NCI-H2081 treated with DMSO at 0.1 percent for 48 hours (cell line): ENCODE measurements at places on chromosomes 6 and 20.

DNA sequence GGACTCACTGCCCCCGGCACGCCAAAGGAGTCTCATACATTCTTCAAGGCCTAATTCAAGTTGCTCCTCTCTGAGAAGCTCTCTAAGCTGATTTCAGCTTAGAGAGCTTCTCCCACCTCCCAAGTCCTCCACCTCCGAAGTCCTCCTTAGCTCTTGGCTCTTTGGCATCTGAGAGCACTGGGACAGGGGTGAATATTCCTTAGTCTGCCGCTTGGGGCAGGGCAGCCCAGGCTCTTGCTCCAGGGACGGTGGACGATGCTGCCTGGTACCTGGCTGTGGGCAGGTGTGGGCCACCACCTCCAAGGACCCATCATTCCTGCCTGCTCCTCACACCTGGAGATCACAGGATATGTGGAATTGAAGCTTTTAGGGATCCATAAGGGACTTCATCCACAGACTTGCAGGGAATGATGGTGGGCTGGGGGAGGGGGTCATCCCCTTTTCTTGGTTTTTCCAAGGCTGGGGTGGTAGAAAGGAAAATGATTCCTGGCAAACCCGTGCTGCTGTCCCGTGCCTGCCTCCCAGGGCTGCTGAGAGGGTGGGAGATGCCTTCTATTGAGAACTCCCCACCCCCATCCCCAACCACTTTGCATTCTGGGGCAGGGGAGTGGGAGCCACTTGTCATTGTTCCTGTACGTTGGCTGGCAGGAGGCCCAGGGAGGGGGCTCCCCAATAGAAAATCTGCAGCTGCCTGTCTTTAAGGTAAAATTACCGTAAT lies 57.4 kb downstream of the ARHGAP40 start:
- peak; percentile 63 for DNase-seq

- DNase-seq: no peak
These were observed 11.4 kb downstream of the ZC3H12D start for GRCh38 chr6:149473080-149474052.

DNA sequence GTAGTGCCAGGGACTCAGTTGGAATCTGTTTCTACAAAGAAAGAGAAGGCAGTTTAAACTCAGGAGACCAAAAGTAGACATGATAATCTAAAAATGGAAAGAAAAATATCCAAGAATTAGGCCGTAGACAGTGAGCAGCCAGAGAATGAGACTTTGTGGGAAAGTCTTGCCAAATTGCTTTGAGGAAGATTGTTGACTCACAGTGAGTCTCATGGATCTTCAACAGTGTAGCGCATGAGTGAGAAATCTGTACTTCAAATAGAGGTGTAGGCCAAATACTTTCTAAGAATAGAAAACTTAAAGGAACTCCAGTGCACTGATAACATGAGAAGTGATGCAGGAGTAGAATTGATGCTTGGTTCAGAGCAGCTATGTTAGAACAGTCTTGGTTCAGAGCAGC lies 284.5 kb downstream of the HTR1B start:
- no peak for DNase-seq

DNA sequence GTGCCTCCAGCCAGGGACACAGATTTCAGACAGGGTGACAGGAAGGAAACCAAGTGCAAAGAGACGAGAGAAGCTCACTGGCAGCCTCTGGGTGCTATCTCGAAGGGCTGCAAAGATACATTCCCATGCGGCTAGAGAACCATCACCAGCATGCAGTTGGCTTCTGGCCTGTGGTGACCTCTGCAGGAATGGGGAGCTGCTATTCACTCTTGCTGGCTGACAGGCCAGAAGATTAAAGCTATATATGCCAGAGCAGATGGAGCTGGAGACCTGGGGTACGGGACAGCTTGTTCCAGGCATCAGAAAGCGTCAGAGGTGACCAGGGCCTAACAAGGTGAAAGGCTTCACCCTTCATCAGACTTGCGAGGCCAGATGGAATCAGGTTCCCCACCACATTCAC lies 20.0 kb downstream of the MAP1LC3A start:
- DNase-seq: no peak
